ENCODE measurements at places on chromosomes 6 and 20.

- no peak for DNase-seq
Observed at GRCh38 chr6:83008626-83009025, 57.0 kb downstream of the UBE3D start.

DNA sequence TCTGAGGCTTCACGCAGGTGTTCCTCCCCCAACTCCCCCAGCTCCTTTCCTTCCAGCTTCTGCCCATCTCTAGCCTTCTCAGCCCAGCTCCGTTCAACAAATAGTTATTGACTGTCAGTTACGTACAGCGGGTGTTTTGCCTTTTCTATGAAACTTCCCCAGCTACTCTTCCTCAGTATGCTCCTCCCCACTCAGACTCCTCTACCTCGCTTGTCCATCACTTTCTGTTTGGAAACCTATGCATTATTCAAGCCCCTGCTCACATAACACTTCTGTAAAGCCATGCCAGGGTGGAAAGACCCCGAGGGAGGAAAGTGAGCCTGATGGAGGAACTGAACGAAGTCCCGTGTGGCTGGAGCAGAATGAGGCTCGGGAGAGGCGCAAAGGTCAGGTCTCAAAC, 44.2 kb upstream of the NR2E1 start:
- no peak for DNase-seq

DNA sequence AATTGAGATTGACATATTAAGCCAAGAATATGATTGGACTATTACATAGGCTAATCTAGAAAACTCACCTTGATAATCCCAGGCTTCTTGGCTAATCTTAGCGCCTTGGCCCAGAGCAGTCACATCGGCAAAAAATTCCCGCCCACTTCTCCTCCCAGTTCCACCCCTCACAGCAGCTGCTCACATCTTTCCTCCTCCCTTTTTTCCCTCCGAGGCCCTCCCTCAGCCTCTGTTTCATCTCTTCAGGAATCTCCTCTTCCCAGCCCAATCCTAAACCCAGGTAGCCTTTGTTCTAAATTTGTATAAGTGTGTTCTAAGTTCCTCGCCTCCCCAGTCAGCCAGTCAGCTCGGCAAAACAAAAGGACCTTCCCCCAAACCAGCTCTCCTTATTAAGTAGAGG, 184.3 kb downstream of the PRKN start:
- no peak for DNase-seq

GRCh38 chr6:3440911-3441310, 15.9 kb downstream of the SLC22A23 start:
- no peak for DNase-seq

GRCh38 chr6:43050981-43051380, 2.7 kb downstream of the CUL7 start:
- DNase-seq: no peak

DNA sequence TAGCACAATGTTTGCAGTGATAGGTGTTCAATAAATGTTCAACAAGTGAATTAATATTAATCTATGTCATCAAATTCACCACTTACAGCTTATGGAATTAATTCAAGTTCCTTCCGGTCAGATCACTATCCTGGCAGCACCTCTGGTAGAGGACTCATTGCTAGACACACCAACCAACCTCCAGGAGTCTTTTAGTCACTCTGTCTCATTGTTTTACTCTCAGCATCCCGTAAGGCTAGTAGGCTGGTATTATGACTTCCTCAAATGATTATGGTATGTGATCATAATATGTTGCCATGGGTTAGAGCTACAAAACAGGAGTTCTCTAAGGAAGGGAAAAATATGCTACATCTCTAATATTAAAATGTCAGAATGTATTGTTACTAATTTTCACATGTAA, 21.7 kb upstream of the MMS22L start:
- no peak for DNase-seq
